ENCODE measurements at places on chromosomes 5 and 9.

DNA sequence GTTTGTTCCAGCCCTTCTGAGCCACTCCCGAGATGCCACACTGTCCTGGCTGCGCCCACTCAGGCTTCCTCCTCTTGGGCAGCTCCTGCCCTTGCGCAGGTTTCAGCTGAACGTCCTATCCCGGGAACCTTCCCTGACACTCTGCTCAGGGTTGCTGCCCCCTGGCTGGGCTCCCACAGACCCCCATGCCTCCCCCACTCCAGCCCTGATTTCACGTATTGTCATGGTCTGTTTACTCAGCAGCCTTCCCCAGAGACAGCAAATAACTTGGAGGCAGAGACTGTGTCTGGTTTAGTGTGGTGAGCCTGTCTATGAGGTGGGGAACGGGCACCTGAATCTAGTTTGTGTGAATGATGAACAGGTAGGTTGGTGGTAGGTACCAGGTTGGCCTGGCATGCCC is 40.4 kb downstream of the LMX1B start:
- DNase-seq, result no peak

DNA sequence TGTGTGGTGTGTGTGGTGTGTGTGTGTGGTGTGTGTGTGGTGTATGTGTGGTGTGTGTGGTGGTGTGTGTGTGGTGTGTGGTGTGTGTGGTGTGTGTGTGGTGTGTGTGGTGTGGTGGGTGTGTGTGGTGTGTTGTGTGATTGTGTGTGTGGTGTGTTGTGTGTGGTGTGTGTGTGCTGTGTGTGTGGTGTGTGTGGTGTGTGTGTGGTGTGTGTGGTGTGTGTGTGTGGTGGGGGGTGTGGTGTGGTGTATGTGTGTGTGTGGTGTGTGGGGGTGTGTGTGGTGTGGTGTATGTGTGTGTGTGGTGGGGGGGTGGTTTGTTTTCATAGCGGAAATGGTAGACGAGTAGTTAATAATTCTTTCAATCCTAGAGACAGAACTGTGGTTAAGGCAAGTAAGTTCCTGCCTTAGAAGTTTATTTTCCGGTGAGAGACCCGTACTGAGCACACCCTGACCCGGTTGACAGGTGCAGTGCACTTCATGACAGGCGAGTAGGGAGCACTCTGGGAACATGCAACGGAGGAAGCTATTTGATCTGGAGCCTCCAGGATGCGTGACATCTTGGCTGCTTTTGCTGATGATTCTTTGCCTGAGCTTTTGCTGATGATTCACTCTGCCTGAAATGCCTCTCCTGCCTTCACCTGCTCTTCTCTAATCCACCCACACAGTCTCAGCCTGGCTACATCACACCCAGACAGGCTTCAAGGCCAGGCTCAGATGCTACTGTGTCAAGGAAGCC is 21.7 kb upstream of the FAT2 start:
- peak; percentile 12 for DNase-seq

- no peak for DNase-seq
These were observed 491.0 kb upstream of the CLINT1 start for GRCh38 chr5:158349987-158350386.

GRCh38 chr5:51487952-51488351 is 104.7 kb downstream of the ISL1 start:
- DNase-seq, result no peak

GRCh38 chr9:4537581-4537980 is 47.3 kb downstream of the SLC1A1 start:
- DNase-seq, result no peak

DNA sequence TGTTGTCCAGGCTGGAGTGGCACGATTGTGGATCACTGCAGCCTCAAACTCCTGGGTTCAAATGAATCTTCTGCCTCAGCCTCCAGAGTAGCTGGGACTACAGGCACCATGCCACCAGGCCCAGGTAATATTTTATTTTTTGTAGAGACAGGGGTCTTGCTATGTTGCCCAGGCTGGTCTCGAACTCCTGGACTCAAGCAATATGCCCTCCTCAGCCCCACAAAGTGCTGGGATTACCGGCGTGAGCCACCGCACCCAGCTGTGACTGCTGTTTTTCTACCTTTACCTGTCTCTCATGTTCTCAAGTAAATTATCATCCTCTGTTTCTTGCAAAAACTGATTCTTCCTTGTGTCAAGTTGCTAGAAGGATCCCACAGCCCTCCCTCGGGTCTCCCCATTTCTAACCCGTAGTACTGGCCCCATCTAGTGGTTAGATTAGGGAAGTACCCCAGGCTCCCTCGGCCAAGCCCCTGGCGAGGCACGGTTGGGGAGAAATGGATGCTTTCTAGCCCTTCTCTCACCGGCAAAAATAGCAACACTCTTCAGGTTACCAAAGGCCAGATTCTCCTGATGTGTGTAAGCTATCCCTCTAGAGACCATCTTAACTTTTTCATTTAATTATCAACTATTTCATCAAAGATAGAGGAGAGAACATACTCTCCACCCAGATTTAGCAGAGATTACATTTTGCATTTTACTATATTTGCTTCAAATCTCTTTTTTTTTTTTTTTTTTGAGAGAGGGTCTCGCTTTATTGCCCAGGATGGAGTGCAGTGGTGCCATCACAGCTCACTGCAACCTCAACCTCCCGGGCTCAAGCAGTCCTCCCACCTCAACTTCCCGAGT is 19.2 kb upstream of the TOR1B start:
- DNase-seq, result peak; percentile 61

GRCh38 chr9:71692337-71692736 is 76.0 kb downstream of the CEMIP2 start:
- DNase-seq, result no peak

DNA sequence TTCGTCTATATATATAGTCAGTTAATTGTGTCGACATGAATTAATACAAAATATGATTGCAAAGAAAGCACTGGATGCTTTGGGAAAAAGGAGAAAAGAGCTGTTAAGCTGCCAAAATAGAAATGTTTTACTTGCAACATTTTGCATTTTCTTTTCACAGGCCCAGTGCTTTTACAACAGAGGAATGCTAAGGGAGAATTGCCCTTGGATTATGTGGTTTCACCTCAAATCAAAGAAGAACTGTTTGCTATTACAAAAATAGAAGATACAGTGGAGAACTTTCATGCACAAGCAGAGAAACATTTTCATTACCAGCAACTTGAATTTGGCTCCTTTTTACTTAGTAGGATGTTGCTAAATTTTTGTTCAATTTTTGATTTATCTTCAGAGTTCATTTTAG is 76.2 kb downstream of the SLF1 start:
- DNase-seq, result no peak

- DNase-seq, result no peak
These were observed 211.2 kb downstream of the MEF2C start for GRCh38 chr5:88671505-88672499.

DNA sequence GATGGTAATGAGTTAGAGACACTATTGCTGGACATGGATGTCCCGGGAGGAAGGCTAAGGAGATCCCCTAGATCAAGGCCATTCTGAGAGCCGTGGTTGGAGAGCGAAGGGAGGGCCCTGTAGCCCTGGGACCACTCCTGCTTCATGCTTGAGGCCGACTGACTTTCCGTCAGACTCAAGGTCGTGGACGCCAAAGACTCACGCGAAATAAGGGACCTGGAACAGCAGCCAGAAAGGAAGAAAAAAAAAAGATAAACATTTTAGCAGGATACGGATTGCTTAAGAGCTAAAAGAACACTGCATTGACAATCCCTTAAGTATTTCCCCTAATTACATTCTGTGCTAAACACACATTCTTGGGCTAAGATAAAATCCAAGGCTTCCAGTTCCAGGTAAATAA is 181.2 kb downstream of the GLIS3 start:
- DNase-seq, result no peak

DNA sequence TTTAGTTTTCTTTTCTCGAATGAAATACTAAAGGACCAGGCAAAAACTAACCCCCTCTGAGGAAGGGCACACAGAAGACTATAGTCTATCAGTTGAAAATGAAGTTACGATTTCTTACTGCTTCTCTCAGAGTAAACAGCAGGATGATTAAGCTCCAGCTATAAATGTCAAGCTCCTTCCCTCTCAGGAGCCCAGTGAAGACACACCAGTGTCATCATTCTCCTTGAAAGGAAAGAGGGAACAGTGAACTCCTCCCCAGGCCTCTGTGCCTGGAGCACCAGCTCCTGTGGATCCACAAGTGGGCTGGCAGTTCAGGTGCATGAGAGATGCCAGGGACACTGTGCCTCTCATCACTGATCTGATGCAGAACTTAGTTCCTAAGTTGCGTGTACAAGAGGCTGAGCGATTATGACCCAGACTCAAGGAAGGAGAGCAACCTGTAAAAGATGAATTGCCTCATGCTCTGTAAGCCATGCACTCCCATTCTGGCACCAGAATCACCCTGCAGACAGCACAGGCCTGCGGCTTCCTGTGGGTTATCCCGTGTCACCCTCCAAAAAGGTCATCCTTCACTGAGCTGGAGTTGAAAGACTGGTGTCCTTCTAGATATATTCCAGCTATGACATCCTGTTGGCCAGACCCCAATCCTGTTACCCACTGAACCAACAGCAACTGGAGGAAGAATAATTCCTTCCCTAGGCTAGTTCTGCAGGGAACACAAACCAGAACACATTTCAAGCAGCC is 394.0 kb downstream of the SEMA5A start:
- no peak for DNase-seq

DNA sequence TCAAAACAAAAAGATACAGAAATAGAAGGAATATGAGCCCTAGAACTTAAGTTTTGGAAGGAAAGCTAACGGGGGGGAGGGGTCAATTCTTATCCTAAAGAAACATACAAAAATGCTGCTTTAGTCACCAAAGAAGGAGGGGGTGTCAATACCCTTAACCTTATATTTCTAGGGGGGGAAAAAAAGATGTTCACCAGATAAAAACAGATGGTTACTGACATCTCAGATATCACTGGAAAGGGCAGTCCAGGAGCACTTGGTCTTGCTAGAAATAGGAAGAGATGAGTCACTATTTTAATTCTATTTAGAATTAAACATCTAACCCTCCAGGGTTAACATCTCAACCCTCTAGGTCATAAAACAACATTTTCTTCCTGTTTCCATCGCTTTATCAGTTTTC is 1.7 kb downstream of the DIAPH1 start:
- DNase-seq, result no peak

DNA sequence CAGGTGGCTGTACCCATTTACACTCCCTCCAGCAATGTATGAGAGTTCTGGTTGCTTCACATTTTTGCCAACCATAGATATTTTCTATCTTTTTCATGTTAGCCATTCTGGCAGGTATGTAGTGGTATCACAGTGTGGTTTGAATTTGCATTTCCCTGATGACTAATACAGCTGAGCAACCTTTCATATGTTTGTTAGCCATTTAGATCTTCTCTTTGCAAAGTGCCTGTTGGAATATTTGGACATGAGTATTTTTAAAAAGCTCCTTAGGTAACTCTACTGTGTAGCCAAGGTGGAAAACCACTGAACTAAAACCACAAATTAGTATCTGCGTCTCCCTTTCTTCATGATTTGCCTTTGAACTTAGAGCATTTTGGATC is 31.9 kb downstream of the IRF1 start:
- DNase-seq, result no peak

DNA sequence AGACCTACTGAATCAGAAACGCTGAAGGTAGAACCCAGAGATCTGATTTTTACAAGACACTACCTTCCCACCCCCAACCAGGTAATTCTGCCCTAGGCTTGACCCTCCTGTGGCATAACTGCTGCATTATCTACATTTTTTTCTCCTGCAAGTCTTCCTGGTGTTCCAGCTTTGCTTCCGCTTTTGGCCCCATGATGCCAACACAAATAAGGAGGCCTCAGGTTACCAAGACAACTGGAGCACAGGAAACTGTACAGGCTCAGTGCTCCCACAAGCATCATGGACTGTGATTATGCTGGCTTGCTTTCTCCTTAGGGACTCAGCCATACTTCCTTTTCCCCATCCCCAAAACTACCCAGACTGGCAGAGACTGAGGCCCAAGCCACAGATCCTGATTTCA is 6.6 kb upstream of the MSMP start:
- DNase-seq, result no peak

DNA sequence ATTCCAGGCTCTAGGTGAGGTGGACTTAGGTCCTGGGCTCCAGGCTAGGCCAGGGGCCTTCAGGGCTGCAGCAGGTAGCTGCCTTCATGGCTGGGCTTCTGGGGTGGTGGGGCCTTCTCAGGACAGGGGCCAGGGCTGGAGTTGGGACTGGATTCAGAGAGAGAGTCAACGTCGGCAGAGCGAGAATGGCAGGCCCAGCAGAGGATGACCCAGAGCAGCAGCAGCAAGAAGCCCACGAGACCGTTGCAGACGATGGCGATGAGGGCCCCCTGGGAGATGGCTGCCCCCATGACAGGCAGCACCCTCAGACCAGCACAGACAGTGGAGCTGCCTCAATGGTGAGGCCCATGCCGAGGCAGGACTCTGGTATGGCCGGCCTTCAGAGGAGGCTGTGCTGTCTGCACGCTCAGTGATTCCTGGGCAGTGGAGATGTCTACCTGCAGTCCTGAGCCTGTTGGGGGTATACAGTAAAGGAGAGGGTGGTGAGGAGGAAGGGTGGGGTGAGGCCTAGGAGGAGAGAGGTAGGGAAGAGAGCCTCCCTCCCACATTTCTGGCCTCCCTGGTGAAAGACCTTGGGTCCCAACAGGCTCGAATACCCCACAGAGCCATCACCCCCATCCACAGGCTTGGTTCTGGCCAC is 1.3 kb downstream of the ENHO start:
- DNase-seq, result no peak

DNA sequence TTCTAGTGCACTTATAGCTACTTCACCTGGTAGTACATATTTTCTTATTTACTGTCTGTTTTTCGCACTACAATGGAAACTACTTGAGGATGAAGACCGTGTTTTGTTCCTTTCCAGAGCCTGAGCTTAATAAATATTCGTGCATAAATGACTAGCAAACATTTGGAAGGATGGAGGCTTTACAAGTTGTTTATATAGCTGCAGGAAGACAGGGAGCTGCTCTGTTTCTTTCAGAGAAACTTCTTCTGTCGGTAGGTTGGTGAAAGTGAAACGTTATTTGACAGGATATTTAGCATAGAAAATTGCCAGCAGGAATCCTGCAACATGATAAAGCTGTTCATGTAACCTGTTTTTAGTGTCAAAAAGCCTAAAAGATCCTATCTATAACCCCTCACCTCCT is 210.6 kb downstream of the PCSK5 start:
- DNase-seq, result no peak

DNA sequence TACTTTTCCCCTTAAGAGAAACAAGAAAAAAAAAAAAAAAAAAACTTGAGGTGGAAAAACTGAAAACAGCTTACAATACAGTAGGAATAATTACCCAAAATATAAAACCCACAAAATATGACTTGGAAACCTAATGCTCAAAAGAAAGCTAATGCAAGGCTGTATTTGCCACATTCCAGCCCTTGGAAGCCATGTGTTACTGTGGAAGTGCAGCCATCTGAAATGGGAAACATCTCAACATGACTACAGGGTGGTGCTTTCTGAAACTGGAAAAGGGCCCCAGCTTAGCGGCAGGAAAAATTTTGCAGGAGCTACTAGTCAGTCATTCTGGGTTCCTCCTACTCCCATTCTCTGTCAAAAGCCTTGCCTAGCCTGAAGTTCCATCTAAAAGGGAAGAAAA is 20.4 kb downstream of the CDK5RAP2 start:
- no peak for DNase-seq

GRCh38 chr5:122362361-122362760 is 50.3 kb downstream of the SNCAIP start:
- DNase-seq, result no peak

GRCh38 chr5:129687941-129688340 is 60.0 kb upstream of the MINAR2 start:
- DNase-seq, result no peak

GRCh38 chr9:108272349-108272899 is 583.4 kb downstream of the ACTL7B start:
- no peak for DNase-seq

Measured in stimulated activated CD4-positive, alpha-beta T cell treated with anti-CD3 and anti-CD28 coated beads, TNF-alpha, amount 100 ng/mL, for 1 hour (primary cell).